ENCODE measurements at places on chromosomes 5 and 9.

GRCh38 chr5:14036947-14037346 lies 92.5 kb upstream of the DNAH5 start:
- no peak for DNase-seq

- no peak for DNase-seq
Measured at GRCh38 chr9:71762900-71763653, 5.2 kb downstream of the CEMIP2 start.

- DNase-seq: no peak
Measured at GRCh38 chr9:3447143-3447542, 78.7 kb downstream of the RFX3 start.

DNA sequence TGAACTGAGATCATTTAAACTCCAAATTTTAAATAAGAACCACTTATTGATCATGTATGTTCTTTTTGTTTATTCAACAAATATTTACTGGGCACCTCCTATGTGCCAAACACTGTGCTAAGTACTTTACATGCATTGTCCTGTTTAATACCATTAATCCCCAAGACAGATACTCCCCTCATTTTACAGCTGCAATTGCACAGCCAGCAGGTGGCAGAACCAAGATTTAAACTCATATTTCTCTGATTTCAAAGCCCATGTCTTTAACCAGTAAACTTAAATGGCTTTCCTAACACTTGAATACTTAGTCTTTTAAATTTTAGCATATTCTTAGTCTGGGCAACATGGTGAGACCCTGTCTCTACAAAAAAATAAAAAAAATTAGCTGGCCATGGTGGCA lies 43.4 kb upstream of the KIAA1958 start:
- DNase-seq: no peak

DNA sequence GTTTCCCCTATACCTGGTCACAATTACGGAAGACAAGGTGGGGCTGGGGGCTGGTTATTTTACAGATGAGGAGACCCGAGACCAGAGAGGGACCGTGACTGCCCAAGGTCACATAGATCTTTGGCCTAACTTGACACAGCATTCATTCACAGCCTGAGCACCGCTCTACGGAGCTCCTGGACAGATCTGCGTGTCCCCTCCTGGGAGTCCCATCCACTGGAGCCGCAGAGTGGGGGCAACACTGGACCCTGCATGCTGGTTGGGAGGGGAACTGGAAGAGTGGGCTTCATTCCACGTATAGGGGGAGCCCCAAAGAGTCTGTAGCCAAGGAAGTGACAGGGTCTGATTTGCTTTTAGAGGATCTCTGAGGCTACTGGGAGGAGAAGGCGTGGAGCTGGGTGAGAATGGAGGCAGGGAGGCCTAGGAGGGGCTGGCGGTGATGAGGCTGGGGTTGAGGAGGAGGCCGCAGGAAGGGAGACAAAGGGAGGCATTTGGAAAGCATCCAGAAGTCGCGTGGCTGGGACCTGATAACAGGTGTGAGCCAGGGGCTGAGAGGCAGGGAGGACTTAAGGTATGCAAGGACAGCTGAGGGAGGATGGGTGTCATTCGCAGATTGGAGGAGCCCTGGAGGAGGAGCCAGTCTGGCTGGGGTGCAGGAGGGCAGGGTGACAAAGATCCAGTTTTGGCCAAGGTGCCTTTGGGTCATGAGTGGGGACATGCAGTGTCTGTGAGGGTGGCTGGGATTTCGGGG lies 64.3 kb upstream of the IER5L start:
- DNase-seq: no peak

DNA sequence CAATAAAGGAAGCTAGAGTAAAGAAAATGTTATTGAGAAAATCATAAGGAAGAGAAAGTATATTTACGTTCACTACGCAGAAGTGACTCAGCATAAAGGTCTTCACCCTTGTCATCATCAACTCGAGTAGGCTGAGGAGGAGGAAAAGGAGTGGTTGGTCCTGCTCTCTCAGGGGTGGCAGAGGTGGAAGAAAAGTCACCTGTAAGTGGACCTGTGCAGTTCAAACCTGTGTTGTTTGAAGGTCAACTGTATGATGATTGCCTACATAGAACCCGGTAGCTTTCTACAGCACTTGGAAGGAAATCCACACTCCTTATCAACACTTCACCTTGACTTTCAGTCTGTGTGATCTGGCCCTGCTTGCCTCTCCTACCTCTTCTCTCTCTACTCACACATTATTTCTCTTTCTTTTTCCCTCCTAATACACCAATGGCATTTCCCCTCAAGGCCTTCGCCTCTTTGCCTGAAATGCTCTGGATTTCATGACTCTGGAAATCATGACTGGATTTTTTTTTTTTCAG lies 109.3 kb upstream of the CPEB4 start:
- no peak for DNase-seq

GRCh38 chr5:72812488-72812887 lies 4.0 kb upstream of the TNPO1 start:
- no peak for DNase-seq

GRCh38 chr9:19512103-19512832 lies 103.5 kb downstream of the ACER2 start:
- no peak for DNase-seq

- DNase-seq: no peak
Measured at GRCh38 chr5:107388141-107388861, 282.4 kb downstream of the EFNA5 start.

- no peak for DNase-seq
Measured at GRCh38 chr5:66138637-66139317, 5.3 kb upstream of the SREK1 start.

Measured in right hindlimb (tissue), 1 donor.